Left forelimb (tissue), 1 donor: ENCODE measurements at places on chromosomes 1 and 21.

DNA sequence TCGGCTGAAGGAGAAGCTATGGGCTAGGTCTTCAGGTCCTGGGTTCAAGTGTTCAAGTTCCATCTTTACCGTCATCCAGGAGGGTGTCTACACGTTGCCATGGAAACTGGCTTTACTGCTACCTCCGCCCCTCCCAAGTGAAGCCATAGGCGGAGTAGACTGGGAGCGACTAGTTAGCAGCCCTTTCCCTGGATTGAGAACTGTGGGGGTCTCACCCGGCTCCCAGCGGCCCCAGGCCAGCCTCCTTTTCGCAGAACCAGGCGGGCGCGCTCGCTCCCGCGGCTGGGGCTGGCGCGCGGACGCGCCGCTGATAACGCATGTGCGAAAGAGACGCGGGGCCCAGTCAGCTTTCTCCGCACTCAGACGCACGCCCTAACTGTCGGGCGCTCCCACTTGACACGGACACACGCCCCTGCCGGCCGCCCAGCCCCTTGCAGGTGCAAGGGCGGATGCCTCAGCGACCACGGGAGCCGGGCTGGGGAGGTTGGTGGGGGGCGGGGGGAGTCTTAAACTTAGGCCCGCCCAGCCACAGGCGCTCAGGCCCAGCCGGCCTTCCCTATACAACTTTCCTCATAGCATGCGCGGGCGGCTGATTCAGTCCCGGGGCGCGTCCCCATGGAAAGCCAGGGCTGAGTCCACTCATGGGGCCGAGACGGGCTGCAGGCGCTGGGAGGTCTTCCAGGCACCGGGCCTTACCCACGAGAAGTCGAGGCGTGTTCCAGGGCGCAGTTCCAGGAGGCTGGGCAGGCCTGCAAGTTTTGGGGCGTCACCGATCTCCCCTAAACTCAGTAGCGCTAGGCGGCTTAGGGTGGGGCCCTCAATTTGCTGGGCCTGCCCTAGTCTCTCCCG lies 7.4 kb downstream of the EFNA4 start:
- DNase-seq, result peak; percentile 85

- DNase-seq, result no peak
Observed at GRCh38 chr1:31886866-31887265, 51.3 kb downstream of the PTP4A2 start.

- no peak for DNase-seq
Observed at GRCh38 chr1:89903550-89903949, 82.7 kb downstream of the LRRC8D start.

DNA sequence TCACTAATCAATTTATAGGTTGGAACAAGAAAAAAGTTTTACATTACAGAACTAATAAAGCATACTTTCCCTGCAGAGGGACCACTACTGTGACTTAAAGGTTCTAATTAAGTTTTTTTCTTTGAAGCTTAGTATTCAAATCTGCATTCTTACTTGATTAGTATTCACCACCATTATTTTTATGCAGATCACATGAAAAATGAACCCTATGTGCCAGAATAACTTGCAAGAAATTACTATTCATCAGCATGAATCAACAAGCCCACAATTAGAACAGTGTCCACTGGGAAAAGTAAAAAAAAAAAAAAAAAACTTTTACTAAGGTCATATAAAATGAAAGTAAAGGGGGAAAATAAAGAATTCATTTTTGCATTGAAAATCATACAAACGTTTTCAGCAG lies 90.8 kb downstream of the SMYD3 start:
- DNase-seq, result no peak

- no peak for DNase-seq
Observed at GRCh38 chr1:222618880-222619596, 1.1 kb downstream of the MIA3 start.

DNA sequence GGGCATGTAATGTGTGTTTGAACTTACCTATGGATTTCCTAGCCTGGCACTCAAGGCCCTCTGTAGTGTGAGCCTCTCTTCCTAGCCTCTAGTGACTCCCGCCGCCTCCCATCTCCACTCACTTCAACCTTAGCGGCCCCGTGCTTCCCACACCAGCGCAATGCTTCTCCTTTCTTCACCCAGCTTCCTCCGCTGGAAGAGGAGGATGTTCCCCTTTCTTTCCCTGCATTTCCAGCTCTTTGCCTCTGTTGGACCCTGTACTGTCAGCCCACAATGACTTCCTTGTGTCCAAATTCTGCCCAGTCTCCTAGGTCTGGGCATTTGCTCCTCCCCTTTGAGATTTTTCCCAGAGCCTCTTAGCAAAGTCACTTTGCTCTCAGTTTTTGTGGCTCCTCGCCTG lies 138.1 kb upstream of the IRF2BP2 start:
- no peak for DNase-seq

- DNase-seq, result no peak
Observed at GRCh38 chr1:160859166-160859565, 3.5 kb downstream of the CD244 start.
